ENCODE measurements at places on chromosomes 5 and 9. TPM values are rescaled to one million over a fixed set of nuclear protein-coding genes. Genes with fewer than 3 reads are reported as not detected.

GRCh38 chr5:124583469-124584350 is 162.7 kb downstream of the ZNF608 start:
- DNase-seq: peak; percentile 41

GPR150 gene
- total RNA-seq: not detected

NTRK2 gene
- 0.47 TPM for total RNA-seq

GRCh38 chr5:78675956-78676730 is 27.6 kb upstream of the LHFPL2 start:
- DNase-seq: no peak

CCDC183 gene
- total RNA-seq: 68.5 TPM

DNA sequence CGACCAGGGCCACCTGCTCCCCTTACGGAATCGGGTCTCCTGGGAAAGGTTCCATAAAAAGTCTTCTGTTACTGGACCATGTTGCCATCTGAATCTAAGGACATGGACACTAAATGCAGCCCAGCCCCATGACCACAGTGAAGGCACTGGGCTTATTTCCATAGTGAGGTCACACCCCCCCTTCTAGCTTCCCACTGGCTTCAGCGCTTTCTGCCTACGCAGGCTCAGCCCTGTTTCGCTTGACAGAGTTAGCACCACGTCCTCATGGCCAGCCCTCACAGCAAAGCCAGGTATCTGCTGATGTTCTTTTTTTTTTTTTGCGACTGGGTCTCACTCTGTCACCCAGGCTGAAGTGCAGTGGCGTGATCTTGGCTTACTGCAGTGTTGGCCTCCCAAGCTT is 14.1 kb downstream of the UCK1 start:
- DNase-seq: no peak
